ENCODE measurements at places on chromosomes 1 and 21.
A peak's percentile ranks its signal among the peaks of the same experiment; 100 is the strongest.

- no peak for DNase-seq
Measured at GRCh38 chr1:232556351-232556750, 73.6 kb downstream of the SIPA1L2 start.

DNA sequence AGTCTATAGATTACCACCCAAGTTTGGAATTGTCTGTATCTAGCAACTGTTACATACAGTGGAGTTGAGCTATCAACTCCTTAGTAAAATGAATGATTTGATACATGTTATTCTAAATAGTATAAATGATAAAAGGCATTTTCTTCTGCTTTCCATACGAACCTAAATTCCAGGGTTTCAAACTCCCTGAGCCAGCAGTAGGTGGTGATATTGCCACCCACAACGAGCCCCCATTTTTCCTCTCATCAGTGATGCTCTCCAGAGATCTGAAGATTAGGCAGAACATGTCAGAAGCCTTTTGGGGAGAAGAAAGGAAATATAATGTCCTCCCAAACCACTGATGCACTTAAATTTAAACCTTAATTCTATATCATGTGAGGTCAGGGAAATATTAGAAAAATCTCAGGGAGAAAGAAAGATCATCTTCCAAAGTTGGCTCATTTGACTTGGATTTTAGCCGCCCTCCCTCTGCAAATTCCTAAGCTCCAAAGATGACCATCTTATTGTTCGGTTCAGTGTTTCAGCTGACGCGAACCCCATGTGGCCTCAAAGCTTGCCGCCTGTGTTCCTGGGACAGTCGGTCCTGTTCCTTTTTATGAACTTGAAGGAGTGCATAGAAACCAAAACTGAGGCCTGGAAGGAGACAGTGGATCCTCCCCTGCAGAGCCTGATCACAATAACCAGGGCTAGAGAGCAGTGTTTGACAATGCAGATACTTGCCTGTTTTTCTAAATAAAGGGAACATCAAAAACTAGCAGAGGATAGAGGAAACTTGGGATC is 2.3 kb downstream of the EVA1C start:
- no peak for DNase-seq

DNA sequence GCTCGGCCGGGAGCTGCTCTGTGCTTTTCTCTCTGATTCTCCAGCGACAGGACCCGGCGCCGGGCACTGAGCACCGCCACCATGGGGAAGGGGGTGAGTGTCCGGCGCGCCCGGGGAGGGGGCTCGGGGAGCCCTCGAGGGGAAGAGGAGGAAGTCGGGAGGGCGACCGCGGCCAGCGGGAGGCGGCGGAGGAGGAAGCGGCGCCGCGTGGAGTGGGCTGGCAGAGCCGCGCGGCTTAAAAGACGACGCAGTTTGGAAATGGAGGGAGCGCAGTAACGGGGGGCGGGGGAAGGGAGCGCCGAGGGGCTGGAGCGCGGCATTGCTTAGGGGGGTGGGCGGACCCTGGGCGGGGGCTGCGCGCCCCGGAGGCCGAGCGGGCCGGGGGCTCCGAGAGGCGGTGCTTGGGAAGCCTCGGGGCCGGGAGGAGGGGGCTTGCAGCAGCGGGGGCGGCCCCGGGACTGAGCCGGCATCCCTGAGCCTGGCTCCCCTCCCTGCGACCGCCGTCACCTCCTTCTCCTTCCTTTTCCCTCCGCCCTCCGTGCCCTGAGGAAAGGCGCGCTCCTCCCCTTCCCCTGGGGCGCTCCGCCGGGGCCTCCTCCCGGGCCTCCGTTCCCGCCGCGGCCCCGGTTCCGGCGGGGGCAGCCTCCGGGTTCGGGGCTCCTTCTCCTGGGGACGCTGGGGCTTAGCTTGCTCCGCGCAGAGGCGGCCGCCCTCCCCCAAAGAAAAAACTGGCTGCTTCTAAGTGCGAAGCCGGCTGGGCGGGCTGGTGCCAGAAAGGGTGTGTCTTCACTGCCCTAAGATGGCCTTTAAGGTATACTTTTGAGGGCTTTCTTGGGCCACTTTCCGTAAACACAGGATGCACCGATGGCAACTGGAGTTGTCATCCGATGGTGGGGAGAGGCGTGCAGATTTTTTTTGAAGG is 648 bp downstream of the ATP1A1 start:
- peak; percentile 44 for DNase-seq

GRCh38 chr1:93443454-93443853 is 4.5 kb upstream of the FNBP1L start:
- no peak for DNase-seq

DNA sequence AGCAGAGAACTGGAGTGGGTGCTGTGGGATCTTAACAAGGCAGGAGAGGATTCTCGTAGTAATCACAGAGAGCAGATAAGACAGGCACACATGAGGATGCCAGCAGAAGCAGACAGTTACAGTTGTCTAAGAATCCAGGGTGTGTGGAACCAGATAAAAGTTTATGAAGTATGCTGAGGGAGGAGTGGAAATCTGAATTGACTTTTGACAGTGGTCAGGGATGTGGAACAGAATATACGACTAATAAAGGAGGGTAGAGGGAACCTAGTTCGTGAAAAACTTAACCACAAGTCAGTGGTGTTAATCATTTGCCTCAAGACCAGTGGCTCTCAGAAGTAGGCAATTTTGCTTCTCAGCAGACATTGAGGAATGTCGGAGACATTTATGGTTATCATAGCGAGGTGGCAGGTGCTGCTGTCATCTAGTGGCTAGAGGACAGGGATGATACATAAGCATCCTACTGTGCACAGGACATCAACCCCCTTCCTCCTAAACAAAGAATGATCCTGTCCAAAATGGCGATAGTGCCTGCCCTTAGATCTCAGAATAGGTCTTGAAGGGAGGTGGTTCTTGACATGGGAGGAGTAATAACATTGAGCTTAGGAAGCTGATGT is 3.0 kb downstream of the LRRC8D start:
- DNase-seq = no peak

GRCh38 chr1:86365896-86366295 is 30.2 kb downstream of the ODF2L start:
- DNase-seq = no peak

DNA sequence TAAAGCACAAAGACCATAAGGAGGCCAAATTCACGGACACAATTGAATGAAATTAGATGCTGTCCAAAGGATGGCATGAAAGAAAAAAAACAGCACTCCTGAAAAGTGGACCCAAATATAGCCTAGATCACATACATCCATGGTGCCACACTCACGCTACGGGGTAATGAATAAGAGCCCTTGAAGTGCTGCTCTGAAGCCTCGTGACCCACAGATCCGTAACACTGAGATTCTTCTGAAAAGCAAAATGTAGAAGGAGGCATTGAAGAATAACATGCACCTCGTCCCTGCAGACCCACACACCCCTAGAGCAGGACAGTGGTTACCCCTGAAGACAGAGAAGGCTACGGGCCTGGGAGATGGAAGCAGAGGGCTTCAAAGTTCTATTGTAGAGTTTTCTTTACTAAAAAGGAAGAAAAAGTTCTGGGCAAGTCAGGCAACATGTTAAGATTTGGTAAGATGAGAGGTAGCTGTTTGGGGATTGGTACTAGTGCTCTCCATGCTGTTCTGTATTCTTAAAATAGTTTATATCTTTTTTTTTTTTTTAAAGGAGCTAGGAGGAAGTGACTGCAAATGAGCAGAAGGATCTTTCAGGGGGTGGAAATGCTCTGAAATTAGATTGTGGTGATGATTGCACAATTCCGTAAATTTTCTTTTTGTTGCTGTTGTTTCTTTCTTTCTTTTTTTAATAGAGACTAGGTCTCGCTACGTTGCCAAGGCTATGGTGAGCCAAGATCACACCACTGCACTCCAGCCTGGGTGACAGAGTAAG is 4.1 kb upstream of the ITGB2 start:
- DNase-seq = no peak

DNA sequence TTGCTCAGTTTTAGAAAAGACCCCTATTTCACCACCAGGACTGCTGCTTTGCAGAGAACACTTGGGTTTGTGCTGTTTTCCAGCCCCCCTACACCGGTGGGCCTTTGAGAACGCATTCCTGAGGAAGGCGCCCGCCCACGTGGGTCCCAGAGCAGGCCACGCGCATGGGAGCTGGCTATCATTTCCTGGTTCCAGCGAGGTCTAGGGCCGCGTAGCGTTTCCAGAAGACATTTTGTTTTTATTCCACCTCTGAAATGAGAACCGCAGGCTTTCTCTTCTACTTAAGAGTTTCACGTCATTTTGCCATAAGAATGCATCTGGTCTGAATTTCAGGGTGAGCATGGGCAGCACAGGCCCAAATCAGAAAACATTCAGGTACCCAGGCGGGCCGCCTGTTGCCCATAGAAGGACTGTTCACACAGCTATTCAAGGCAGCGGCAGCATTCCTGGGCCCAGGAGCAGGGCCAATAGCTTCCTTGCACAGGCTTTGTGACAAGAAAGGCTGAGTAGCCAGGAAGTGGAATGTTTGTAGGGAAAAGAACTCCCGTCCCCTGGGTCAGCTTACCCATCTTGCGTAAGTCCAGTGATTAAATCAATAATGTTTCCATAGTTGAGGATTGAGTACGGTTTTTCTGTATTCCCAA is 1.4 kb upstream of the KLHL21 start:
- DNase-seq = no peak

- no peak for DNase-seq
Measured at GRCh38 chr1:200890818-200891773, 3.6 kb upstream of the INAVA start.

DNA sequence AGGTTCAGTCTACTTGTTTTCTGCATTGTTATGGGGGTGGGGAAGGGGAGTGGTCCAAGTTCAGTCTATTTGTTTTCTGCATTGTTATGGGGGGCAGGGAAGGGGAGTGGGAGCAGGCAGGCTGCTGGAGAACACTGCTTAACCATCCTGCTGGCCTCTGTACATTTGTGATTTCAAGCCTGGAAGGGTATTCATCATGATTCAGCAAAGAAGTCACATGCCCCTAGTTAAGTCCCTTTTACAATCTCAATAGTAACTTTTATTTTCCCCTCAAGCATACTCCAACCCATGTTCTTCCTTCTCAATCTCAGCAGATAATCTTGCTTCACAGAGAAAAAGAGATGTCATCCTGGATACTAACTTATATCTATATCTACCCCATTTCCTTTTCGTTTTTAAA is 7.9 kb downstream of the LYST start:
- no peak for DNase-seq

DNA sequence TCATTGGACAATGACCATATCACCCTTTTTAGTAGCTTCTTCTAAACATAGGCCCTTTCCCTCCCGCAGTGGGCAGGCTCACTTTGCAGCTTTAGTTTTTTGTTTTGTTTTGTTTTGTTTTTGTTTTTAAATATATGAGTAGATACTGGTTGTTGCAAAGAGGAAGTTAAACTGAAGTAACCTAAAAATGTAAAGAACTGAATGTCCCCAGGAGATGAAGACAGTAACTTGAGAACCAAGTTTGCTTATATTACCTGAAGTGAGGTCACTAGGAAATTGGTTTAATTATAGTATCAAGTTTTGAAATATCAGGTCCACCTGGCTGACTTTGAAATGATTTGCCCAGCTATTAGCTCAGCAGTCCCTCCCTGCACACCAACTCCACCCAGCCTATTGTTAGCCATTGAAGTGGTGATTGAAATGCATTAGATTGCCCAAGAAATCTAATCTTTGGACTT is 18.2 kb downstream of the SMAP2 start:
- no peak for DNase-seq

DNA sequence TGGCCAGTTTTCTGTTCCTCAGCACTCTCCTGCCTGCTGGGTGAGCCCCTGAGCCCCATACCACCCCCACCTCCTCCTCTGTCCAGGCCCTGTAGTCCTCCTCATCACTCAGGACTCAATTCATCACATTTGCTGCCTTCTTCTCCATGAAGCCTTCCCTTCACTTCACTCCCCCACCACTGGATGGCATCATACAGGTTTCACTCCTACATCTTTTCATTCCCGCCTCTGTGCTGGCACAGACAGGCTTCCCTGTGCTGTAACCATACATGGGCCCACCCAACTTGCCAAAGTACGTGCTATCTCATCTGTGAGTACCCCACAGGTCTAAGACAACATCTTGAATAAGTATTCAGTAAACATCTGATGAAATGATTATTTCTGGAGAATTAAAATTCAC is 56.9 kb downstream of the SLC45A1 start:
- DNase-seq = no peak

- DNase-seq = no peak
Measured at GRCh38 chr1:156203331-156203730, 9.4 kb downstream of the SLC25A44 start.

- DNase-seq = no peak
Measured at GRCh38 chr21:18138507-18138906, 106.1 kb upstream of the CHODL start.

DNA sequence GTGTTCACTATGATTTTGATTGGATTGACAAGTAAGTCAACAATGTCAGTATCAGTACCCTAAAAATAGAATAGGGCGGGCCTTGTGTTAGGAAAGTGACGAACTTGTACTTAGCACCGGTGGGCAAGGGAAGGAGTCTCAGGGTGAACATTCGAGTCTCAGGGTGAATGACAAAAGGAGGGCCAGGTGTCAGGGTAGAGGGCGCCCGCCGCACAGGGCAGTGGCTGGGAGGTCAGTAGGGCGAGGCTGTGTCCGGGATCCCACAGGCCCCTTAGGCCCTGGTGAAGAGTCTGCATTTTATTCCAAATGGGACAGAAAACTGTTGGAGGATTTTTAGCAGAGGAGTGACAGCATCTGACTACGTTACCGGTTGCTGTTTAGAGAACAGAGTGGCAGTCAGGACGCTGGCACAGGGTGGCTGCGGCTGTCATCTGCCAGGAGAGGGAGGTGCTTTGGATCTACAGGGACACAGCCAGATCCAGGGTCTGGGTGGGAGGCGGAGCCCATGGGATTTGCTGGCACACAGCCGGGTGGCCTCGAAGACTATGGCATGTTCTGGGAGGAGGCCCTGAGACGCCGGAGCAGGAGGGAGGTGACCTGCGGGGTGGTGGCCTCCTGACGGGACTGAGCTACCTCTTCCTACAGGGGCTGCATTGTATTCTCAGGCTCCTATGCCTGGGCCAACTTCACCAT is 11.0 kb downstream of the AGTRAP start:
- no peak for DNase-seq
